Cerebellum (tissue), 4 donors: ENCODE measurements at places on chromosomes 13 and 19.

- no peak for DNase-seq
These were observed 426.4 kb downstream of the SLITRK5 start for GRCh38 chr13:88097541-88097940.

GRCh38 chr13:100490692-100491091 is 97.9 kb downstream of the GGACT start:
- no peak for DNase-seq

- no peak for DNase-seq
These were observed 144.8 kb downstream of the UFM1 start for GRCh38 chr13:38494445-38494844.

GRCh38 chr19:32415246-32415645 is 9.7 kb downstream of the DPY19L3 start:
- DNase-seq = no peak

- DNase-seq = no peak
These were observed 190.1 kb upstream of the CSNK1A1L start for GRCh38 chr13:37295573-37295972.

GRCh38 chr13:113967729-113968462 is 6.0 kb downstream of the C13orf46 start:
- DNase-seq = no peak

GRCh38 chr13:76953968-76954367 is 5.7 kb downstream of the ACOD1 start:
- no peak for DNase-seq

GRCh38 chr13:104757712-104758111 is 1691.5 kb upstream of the SLC10A2 start:
- DNase-seq = no peak

DNA sequence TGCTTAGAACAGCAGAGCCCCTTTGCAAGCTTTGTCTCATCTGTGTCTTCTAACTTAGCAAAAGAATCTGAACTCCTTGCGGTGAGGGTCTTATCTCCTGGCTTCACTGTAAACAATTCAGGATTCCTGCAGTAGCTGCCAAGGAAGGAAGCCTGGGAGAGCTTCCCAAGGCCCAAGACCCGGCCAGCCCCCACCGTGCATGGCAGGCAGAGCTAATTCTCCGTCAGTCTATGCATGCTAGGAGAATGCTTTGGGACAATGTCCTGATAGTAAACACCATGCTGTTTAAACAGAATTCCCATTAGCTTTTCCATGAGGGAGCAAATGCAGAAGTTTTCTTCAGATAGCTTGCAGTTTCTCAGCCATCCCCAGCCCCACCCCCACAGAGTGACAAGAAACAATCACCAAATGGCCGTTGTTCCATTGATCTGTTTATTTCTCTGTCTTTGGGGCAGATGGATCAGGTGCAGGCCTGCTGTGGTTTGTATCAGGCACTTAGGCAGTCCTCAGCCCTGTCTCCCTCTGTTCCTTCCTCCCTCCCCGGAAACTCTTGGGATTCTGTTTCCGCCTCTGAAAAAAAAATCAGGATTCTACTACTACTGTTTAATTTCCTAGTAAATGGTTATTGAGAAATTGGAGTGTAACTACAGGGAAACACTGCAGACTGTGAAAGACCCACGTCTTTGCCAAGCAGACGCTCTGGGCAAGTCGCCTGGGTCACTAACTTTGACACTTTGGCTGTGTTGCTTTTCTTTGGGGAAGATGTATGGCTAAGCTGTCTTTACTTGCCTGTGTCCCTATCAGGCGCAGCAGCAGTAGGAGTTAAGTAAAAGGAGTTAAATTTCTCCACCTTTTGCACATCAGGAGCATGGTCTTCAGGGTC is 40.7 kb upstream of the SPATA13 start:
- DNase-seq = no peak

- DNase-seq = no peak
These were observed 78.6 kb upstream of the MAB21L1 start for GRCh38 chr13:35554972-35555623.

DNA sequence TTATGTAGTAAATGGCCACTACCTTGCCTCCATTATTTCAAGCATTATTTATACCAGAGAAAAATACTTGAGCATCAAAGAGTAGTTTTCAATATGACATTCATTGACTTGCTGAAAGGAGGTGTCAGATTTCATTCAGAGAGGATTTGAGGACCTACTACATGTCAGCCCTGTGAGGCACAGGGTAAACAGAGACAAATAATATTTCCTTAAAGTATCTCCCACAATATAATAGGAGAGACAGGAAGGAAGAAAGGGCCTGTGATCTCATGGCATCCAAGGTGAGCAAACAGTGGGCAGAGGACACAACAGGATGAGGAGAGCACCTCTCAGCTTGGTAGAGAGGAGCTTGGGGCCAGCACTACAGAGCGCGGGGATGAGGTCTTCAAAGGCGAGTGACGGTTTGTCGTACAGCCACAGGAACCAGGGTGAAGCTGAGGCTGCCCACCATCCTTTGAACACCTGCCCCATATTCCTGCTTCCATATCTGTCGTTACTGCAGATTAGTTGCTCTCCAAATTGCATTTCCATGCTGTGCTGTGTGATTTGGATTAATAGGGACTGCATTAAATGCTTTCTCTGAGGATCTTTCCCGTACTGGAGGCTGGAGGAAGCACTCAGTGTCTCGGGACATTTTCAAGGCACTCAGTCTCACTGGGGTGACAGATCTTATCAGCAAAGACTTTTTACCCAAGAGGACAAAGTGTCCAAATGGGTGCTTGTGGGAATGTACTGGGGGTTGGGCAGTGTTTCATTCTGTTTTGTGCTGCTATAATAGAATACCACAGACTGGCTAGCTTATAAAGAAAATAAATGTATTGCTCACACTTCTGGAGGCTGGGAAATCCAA is 59.2 kb downstream of the GJA3 start:
- no peak for DNase-seq

DNA sequence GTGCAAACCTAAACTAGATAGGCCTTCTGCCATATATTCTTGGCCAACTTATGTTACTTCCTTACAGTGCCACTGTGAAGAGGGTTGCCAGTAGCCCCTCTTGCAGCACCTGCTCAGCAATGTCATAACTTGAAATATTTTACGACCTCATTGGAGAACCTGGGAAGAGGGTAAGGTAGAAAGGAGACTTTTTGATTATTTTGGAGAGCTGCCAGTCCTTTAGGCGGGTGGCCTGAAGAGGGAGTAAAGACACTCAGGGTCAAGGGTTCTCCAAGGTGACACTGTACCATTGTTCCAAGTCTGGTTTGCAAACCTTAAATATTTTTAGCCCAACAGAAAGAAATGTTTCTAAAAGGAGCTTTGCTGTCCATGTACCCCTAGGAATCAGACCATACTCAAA is 118.3 kb downstream of the FLT1 start:
- no peak for DNase-seq

- DNase-seq = no peak
These were observed 666 bp downstream of the POMP start for GRCh38 chr13:28659621-28659970.

GRCh38 chr13:48412881-48413351 is at the start of gene LPAR6:
Gene LPAR6 (minus strand): TSS chr13:48413113. CDS start chr13:48412423, 690 bp downstream.
- no peak for DNase-seq

- DNase-seq = no peak
These were observed 30.4 kb downstream of the INTS6 start for GRCh38 chr13:51422484-51422883.

GRCh38 chr13:43877766-43878165 is 1.8 kb downstream of the CCDC122 start:
- DNase-seq = no peak

DNA sequence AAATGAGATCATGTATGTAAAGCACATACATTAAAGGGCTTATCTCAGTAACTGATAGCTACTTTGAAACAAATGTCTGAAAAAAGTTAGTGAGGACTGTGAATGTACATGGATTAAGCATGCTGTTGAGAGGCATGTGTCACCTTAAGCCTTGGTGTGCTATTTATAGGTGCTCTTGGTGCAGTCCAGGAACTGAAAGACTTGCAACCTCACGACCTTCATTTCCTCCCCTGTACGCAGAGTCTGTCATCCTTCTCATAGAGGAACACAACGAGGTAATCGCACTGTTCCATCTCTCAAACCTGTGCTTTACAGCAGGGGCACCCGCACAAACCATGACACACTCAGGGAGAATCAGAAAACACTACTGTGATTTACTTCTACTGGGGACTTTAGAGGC is 65.6 kb downstream of the UFM1 start:
- DNase-seq = no peak

GRCh38 chr19:11881151-11881800 is 6.3 kb upstream of the ZNF69 start:
- peak; percentile 71 for DNase-seq

GRCh38 chr19:55197528-55197927 is 11.8 kb downstream of the PTPRH start:
- peak; percentile 28 for DNase-seq

- DNase-seq = no peak
These were observed 3.7 kb downstream of the SLC25A42 start for GRCh38 chr19:19067276-19068072.

DNA sequence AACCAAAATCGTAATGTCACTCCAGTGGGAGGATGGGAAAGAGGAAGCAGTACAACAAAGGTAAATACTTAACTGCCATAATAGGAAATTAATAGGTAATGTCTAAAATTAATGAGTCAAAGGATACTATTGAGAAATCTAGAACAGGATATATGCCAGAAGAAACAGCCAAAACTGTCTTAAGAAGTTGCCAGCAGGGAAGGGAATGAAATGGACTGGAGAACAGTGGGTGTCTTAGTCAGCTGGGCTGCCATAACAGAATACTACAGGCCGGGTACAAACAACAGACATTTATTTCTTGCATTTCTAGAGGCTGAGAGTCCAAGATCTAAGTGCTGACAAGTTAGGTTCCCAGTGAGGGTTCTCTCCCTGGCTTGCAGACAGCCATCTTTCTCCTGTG is 40.3 kb upstream of the IPO5 start:
- no peak for DNase-seq

GRCh38 chr19:18899624-18900560 is 3.9 kb upstream of the CERS1 start:
- DNase-seq = no peak

DNA sequence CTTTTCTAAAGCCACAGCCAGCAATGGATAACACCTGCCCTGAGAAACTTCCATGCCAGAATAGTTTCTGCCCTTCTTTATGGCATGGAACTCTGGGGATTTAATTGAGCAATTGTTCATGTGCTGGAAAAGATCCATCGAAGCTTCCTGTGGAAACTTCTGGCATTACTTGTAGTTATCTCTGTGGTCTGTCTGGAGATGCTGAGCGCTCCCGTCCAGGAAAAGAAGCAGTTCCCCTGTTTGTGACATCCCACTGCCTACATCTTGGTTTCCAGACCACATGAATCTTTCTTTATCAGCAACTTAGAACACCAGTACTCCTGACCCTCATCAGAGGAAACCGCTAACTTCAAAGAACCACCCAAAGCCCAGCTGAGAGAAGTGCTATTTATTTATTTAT is 24.6 kb downstream of the FLT1 start:
- DNase-seq = no peak

DNA sequence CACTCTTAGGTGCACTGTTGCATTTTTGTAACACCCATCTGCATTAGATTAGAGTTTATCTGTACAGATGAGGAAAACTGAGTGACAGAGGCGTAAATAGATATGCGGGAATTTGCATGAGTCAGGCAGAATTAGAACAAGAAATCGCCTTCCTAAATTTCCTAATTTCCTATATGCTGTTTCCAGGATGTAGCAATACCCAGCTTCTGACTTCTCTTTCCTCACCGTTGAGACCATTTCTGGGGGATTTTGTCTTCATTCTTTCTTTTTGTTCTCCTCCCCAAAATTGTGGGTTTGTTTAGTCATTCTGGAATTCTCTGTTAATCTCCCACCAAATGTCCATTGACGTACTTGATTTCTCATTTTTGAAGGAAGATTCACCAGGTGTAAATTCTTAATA is 10.6 kb upstream of the ZNF792 start:
- DNase-seq = no peak

- peak; percentile 67 for DNase-seq
These were observed 14.5 kb upstream of the SIGLEC14 start for GRCh38 chr19:51660975-51661600.

DNA sequence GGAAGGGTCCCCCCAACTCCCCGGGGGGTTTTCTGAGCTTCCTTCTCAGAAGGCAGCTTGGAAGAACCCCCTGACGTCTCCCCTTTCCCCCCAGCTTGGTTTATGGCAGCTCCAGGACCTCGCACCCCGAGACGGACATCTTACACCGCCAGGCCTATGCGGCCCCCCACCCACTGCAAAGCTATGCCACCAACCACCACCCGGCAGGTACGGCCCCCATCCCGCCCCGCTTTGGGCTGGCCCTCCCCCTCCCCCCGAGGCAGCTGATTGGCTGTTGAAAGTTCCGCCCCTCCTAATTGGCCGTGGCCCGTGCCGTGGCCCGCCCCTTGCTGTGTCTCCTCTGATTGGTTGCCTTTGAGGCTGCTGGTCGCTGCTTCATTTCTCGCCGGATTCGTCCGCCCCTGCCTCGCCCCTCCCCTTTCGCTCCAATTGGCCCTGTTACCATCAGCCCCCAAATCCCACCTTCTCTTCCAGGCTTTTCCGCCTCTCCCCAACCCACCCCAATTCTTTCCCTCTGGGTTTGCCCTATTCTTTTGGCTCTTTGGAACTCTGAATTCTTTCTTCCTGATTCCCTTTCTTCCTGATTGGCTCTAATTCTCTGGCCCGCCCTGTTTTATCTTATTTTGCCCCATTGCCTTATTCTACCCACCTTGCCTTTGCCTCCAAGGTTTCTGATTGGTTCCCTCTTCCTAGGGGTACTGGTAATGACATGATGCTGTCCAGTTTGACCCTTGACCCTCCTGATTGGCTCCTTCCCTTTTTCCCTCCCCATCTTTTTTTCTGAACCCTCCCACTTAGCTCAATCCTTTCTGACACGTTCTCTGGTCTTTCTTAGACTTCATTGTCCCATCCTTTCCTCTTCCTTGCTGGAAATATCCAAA is 2.5 kb downstream of the PRR12 start:
- DNase-seq = peak; percentile 99
